ENCODE measurements at places on chromosomes 3 and 15. TPM values are rescaled to one million over a fixed set of nuclear protein-coding genes. Genes with fewer than 3 reads are reported as not detected.

The SAMMSON gene
- 0.46 TPM for polyA plus RNA-seq

The TP53BP1 gene
- 3.8 TPM for polyA plus RNA-seq

The TM4SF4 gene
- polyA plus RNA-seq, result 1.4 TPM

The RBM5 gene
- polyA plus RNA-seq, result 25.0 TPM

The AKAP13 gene
- 42.5 TPM for polyA plus RNA-seq

The COL8A1 gene
- 0.90 TPM for polyA plus RNA-seq

The ATP8B4 gene
- polyA plus RNA-seq, result 1.7 TPM

The ARL14 gene
- polyA plus RNA-seq, result 4.3 TPM

The CA12 gene
- 2.9 TPM for polyA plus RNA-seq

The LDHAL6B gene
- not detected for polyA plus RNA-seq

The GPR171 gene
- polyA plus RNA-seq, result 1.3 TPM

The GJD2 gene
- polyA plus RNA-seq, result not detected

The SCAANT1 gene
- polyA plus RNA-seq, result not detected

The PLSCR5 gene
- not detected for polyA plus RNA-seq

The RTP3 gene
- polyA plus RNA-seq, result not detected

The GOLGA6L24 gene
- polyA plus RNA-seq, result not detected

The HEG1 gene
- polyA plus RNA-seq, result 2.3 TPM

The MYRIP gene
- polyA plus RNA-seq, result 1.8 TPM

The TGM4 gene
- polyA plus RNA-seq, result not detected

The TMF1 gene
- 6.3 TPM for polyA plus RNA-seq

The VIPR1 gene
- polyA plus RNA-seq, result 2.2 TPM

The UBR1 gene
- polyA plus RNA-seq, result 6.0 TPM

The TM6SF1 gene
- polyA plus RNA-seq, result 2.1 TPM

The ERC2 gene
- polyA plus RNA-seq, result 0.44 TPM

The IMPG2 gene
- polyA plus RNA-seq, result 0.05 TPM

The FANCD2OS gene
- polyA plus RNA-seq, result not detected

The MELTF gene
- 1.3 TPM for polyA plus RNA-seq

The DLL4 gene
- 1.5 TPM for polyA plus RNA-seq

The UBA5 gene
- 37.9 TPM for polyA plus RNA-seq

The SPSB4 gene
- not detected for polyA plus RNA-seq

The MEGF11 gene
- polyA plus RNA-seq, result 0.12 TPM

The AHSG gene
- polyA plus RNA-seq, result not detected

The ERICH6 gene
- not detected for polyA plus RNA-seq

The ARGFX gene
- polyA plus RNA-seq, result not detected

The HCLS1 gene
- 22.3 TPM for polyA plus RNA-seq

The NKTR gene
- 20.0 TPM for polyA plus RNA-seq

The PLXNA1 gene
- polyA plus RNA-seq, result 3.4 TPM

The ADAMTS9 gene
- 5.5 TPM for polyA plus RNA-seq

The SEC62 gene
- polyA plus RNA-seq, result 38.1 TPM

The PGBD4 gene
- 0.44 TPM for polyA plus RNA-seq

The RLBP1 gene
- polyA plus RNA-seq, result not detected

The SENP8 gene
- 3.8 TPM for polyA plus RNA-seq

The ZKSCAN7 gene
- 0.81 TPM for polyA plus RNA-seq

The ENTPD3 gene
- 2.9 TPM for polyA plus RNA-seq

The SKOR1 gene
- 0.20 TPM for polyA plus RNA-seq

The PTPRG gene
- polyA plus RNA-seq, result 2.4 TPM

The PPP1R2 gene
- 21.4 TPM for polyA plus RNA-seq

The TMEM212 gene
- polyA plus RNA-seq, result not detected

The CCK gene
- 0.87 TPM for polyA plus RNA-seq

The CCR3 gene
- polyA plus RNA-seq, result not detected

The ARL6IP5 gene
- polyA plus RNA-seq, result 51.0 TPM

The ST8SIA2 gene
- not detected for polyA plus RNA-seq

Measured in stomach (tissue), 19 donors.